ENCODE measurements at places on chromosomes 3 and 15.

- DNase-seq = no peak
Observed at GRCh38 chr3:184596886-184597575, 35.4 kb downstream of the EPHB3 start.

GRCh38 chr3:87350367-87351199 lies 74.2 kb upstream of the POU1F1 start:
- peak; percentile 62 for DNase-seq

- no peak for DNase-seq
Observed at GRCh38 chr15:57079931-57080620, 161.6 kb downstream of the TCF12 start.

GRCh38 chr15:25236861-25237155 lies 202.0 kb downstream of the UBE3A start:
- no peak for DNase-seq

DNA sequence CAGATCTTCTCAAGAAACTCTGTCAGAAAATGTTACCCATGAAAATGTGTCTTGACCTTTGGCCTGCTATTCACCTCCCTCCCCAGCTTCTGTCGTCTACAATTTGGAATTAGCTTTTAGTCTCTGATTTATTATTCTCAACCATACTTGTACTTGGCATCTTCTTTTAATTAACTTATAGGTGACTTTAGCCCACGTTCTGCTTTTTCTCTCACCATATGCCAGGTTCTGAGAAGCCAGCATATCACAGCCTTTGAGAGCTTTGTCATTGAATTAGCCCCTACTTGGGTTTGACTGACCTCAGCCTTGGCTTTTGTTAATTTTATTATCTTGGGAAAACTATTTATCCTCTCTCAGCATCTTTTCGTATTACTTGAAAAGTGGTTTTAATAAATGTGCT lies 355.9 kb downstream of the OXSM start:
- no peak for DNase-seq

- no peak for DNase-seq
Observed at GRCh38 chr15:85733416-85733815, 61.3 kb downstream of the KLHL25 start.

- DNase-seq = no peak
Observed at GRCh38 chr3:64363842-64364241, 138.6 kb upstream of the PRICKLE2 start.

DNA sequence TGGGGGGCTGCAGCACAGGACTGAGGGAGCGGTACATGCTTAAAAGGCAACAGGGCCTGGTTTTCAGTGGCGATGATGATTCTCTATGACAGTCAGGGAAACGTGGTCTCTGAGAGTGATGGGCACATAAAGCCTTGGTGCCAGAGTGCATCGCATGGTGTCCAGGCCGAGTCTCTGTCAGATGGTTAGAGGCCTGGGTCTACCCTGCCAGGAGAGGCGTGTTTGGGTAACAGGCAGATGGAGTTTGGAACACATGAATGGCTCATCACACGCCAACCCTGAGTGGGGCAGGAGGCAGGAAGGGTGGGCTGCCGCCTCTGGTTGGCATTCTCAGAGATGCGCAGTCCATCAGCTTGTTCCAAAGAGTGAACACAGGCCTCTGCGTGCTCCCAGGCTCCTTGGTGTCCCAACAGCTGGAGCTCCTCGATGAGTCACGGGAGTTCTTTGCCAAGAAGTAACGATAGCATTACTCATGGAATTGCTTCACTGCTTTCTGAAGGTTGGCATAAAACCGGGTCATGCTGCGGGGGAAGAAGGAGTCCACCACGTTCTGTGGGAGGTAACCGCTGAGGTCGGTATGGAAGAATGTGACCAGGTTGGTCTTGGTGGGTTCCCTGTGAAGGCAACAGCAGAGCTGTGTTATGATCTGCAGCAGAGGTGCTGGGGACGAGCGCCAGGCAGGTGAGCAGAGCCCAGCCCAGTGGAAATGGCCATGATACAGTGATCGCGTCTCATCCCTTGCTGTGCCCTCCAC lies 11.0 kb downstream of the STARD5 start:
- DNase-seq = no peak

DNA sequence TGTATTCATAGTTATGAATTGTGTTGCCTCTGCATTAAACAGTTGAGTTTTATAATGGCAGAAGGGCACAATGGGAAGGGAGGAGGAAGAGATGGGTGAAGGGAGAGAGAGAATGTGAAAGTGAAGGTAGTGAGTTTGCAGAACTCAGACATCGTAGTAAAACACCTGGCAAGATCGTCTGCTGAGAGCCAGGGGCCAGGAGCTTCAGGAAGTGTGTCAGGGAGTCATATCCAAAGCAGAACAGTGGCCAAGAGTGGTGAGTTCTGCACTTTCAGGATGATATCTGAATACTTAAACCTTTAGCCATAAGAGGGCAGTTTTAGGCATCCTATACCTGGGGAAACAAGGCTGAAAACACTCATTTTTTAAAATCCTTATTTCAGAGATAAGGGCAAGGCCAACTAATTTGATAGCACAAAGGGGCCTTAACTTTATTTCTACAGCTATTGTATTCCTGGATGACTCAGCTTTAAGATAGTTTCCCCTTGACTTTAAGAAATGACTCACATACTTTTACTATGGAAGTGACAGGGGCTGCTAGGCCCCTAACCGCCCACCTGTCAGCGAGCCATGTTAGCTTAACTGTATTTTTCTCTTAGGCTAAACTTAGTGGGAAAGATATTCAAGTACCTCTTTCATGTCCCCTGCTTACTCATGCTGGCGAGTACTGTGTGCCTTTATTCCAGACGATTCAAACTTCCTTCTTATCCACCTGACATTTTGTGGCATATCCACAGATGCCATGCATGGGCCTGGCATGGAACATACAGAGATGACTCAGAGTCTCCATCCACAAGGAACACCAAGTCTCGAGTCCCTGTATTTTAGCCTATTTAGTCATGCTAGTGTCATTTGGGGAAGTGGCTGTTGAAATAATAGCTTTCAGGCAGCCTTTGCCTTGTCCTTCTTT lies 53.9 kb downstream of the RLBP1 start:
- DNase-seq = peak; percentile 79

GRCh38 chr3:153026026-153026425 lies 136.0 kb upstream of the RAP2B start:
- DNase-seq = peak; percentile 19

DNA sequence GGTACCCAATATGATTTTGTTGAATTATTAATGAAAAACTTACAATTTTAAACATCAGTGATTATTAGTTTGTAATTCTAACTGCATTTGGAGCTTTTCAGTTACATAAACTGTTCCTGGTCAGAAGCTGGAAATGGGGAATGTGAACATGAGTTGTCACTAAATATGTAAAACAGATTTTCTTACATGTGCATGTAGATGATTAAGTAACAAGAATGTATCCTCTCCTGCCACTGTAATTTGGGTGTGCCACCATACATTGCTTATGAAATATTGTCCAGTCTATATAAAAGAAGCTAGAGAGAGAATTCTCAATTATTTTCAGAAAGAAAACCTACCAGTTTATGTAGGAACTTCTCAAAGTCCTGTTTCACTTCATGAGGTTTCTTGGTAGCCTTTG lies 91.6 kb upstream of the FGF7 start:
- DNase-seq = no peak

GRCh38 chr15:28094732-28095521 lies 4.2 kb downstream of the OCA2 start:
- no peak for DNase-seq

GRCh38 chr3:69020424-69020823 lies 6.9 kb upstream of the EOGT start:
- no peak for DNase-seq

GRCh38 chr3:143329567-143330211 lies 210.1 kb downstream of the CHST2 start:
- DNase-seq = no peak

DNA sequence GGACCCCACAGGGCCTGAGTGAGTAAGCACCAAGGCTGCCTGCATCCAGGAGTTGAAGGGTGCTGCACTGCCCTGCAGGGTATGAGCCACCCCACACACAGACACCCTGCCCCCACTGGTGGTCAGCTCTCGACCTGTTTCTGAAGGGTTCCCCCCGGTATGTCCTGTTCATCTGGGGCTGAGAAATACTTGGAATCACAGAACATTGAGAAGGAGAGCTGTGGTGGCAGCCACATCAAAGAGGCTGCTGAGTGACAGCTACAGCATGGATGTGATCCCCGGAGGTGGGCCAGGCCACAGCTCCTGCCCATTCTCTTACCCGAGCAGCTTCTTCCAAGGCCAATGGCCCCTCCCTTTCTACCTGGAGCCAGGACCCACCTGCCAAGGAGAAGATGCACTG lies 66.4 kb upstream of the PLXNA1 start:
- DNase-seq = no peak

GRCh38 chr15:71060983-71061382 lies 54.3 kb upstream of the THSD4 start:
- DNase-seq = no peak

Measured in activated CD4-positive, alpha-beta T cell treated with anti-CD3 and anti-CD28 coated beads, Interleukin-2, Interleukin-6, amounts not matched to agents 100 ng/mL and 50 ng/mL, durations not matched to agents 16 hours and 8 hours (primary cell).